ENCODE measurements at places on chromosomes 5 and 9.

GRCh38 chr5:5409151-5409810 lies 13.2 kb upstream of the ICE1 start:
- peak; percentile 9 for DNase-seq

DNA sequence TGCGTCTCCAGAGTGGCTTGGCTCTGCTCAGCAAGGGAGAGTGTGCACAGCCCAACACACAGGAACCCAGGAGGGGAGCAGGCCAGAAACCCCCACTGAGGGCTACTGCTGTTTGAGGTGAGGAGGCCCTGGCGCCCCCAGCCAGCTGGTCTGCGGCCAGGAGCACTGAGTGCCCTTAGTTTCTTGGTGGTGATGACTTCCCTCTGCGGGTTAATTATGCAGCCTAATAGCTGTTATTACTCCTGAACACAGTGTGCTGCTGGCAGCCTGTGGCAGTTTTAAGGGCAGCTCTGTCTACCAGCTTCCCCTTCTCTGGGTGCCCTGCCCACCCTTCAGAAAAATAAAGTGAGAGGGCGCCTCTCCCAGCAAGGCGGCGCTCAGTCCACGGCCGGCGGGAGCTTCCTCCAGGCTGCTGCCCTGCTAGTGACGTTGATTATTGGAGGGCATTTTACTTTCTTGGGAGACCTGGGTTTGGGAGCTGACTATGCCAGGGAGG lies 19.2 kb downstream of the GADD45G start:
- DNase-seq, result no peak

- no peak for DNase-seq
Measured at GRCh38 chr5:74873525-74874249, 7.5 kb upstream of the FAM169A start.

DNA sequence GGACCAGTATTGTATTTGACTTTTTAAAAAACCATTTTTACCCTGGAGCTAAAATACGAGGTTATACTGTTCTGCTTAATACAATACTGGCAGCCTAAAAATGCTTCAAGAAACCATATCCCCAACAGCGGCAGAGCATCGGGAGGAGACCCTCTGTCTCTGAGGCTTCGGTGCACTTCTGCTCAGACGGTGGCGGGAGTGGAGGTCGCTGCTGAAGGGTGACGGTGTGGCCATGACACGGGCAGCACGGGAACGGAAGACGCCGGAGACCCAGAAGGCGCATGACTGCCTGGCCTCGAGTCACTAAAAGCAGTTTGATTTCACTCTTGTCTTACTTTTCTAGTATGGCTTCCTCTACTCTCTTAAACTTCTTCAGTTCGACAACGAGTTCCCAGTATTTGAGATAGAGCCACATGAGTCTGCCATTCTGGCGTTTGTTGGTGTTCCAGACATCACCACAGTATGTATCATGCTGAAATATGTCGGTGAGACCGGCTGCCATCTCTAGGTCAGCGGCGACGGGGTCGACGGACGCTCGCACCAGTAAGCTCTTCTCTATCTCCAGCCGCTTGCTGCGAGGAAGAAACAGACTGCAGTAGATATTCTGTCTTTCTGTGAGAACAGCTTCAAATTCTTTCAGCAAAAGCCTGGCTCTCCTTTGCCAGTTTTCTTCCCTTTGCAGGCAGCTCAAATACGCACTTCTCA lies 12.8 kb downstream of the CCDC127 start:
- no peak for DNase-seq

GRCh38 chr9:127567730-127568617 lies 44.1 kb upstream of the STXBP1 start:
- peak; percentile 31 for DNase-seq

DNA sequence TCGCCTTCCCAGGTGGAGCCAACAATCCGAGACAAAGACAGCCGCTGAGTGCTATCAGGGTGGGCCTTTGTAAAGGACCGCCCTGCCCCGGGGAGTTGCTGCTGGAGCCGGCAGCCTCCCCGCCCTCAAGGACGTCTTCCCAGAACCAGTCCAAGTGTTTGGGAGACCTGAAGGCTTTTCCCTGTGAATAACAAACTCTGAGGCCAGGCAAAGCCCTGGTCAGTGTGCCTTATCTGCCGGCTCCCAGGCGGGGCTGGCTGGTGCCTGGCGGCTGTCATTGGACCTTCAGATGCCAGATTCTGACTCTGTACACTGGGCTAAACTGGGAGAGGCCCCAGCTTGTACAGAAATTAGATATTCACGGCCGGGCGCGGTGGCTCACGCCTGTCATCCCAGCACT lies 2.1 kb downstream of the SLC9A3 start:
- no peak for DNase-seq

DNA sequence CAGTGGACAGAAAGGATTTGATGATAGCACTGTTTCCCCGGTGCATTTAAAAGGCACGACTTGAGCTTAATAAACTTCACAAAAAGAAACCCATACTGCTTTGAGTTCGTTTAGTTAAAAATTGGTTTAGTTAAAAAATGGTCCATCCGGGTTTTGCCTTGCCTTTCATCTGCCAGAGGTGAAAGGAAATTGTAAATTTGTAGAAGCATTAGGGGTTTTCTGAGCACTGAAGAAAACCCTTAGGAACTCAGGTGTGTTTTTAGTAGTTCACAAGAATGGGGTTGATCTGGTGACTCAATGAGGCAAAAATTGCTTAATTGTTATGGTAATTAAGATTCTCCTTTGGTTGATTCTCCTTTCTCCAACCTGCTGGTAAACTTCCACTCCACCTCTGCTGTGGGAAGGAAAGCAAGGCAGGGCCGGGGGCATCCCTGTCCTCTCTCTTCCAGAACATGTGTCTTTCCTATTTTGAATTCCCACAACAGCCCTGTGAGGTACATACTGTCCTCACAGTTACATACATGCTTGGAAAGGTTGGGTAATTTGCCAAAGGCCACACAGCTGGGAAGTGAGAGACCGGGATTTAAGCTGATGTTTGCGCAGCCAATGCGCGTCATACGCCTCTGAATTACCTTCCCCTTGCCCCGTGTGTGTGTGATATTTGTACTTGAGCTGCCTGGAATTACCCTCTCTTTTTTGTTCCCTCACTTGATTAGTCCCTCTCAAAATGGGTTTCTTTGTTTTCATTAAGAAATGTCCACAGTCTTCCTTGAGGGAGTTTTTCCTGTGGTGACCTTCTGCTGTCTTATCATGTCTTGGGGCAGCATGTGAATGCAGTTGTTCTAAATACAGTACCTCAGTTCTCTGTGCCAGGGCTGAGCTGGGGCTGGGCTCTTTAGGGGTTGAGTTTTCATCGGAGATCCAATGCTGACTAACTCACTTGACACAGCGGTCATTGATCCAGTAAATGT lies 94.4 kb downstream of the ARHGAP26 start:
- no peak for DNase-seq

DNA sequence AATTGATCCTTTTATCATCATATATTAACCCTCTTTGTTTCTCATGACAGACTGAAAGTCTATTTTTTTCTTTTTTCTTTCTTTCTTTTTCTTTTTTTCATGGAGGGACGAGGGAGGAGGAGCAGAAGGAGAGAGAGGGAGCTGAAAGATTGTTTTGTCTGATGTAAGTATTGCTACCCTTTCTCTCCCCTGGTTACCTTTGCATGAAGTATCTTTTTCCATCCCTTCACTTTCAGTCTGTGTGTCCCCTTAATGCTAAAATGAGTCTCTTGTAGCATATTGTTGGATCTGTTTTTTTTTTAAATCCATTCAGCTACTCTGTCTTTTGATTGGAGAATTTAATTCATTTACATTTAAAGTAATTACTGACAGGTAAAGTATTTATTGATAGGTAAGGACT lies 27.5 kb upstream of the SERINC5 start:
- DNase-seq, result no peak

GRCh38 chr5:149794041-149794440 lies 63.9 kb downstream of the PPARGC1B start:
- no peak for DNase-seq

DNA sequence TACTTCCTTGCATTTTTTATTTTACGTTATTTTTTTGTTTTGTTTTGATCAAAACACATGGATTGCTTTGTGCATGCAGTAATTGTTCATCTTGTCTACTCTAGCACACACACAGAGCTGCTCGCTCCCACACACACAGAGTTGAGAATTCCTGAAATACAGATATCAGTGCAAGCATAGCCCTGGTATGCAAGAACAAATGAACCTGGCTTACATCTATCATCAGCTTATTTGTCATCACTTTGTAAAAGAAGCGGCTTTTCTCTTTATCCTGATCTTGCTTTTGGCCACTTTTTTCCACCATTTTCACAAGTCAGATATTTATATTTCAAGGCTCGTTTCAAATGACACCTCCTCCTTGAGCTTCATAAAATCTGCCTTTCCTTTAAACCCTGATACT lies 1435.7 kb downstream of the MAT2B start:
- DNase-seq, result no peak

DNA sequence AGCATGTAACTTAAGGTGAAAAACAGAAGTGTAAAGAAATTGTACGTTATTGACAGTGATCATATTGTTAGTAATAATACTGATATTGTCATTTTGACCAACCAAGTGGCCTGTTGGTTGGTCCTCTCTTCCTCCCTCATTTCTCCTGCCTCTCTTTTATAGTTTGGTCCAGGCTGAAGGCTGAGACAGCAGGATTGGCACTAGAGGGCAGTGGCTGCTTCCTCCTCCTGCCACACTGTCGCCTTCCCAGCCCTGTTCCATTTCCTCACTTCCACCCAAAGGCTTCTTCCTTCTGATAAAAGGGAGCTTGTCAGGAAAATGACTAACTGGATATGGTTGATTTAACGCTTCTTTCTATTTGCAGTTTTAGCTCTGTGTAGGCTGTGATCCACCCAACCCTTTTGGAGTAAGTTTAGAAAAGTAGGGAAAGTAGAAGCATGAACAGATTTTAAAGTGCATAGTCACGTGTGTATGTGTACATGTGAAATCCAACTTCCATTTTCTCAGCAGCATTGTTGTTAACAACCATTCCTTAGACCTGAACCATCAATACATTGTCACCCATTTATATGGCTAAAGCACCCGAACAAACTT lies 35.6 kb downstream of the PTCD2 start:
- no peak for DNase-seq

DNA sequence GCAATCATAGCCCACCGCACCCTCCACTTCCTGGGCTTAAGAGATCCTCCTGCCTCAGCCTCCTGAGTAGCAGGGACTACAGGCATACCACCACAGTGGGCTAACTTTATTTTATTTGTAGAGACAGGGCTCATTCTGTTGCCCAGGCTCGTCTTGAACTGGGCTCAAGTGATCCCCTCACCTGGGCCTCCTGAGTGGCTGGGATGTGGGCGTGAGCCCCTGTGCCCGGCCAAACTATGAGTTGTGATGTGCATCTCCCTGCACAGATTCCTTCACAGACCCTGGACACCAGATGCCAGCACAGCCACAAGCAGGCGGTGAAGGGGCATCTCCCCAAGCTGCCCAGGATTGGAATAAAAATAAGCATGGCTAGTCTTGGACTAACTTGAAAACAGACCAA lies 244.9 kb upstream of the IRX1 start:
- DNase-seq, result no peak

GRCh38 chr9:38432922-38433510 lies 8.8 kb upstream of the IGFBPL1 start:
- DNase-seq, result peak; percentile 52

GRCh38 chr9:103988821-103989220 lies 105.3 kb upstream of the SMC2 start:
- no peak for DNase-seq

GRCh38 chr5:159978358-159978757 lies 30.6 kb upstream of the TTC1 start:
- no peak for DNase-seq

DNA sequence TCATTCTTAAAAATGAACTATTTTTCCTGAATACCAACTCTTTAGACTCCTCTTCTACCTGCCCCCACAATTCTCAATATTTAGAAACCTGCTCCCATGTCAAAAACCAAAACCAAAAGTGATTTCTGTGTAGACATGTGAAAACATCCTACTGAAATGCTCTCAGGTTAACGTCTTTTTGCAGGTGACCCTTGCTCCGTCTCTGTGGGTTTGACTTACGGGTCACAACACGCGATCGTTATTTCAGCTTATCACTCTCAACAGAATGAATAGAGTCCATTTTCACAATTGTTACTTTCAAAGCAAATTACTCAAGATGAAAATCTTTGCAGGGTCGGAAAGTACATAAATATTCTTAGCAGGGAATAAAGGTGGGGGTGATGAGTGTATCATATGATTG lies 456.3 kb upstream of the SGCD start:
- DNase-seq, result no peak

DNA sequence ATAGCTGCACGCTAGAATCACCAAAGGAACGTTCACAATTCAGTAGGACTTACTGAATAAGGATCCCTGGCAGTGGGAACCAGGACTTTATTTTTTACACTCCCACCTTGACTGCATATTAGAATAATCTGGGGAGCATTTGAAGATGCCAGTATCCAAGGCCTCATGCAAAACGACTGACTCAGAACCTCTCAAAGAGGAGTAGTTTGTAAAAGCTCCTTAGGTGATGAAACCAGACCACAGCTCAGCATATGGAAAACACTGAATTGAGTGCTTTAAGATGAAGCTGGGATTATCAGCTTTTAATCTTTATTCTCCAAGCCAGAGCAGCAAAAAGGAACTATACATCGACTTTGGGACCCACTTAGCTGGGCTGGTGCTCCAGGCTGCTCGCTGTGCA lies 288.3 kb downstream of the MLLT3 start:
- no peak for DNase-seq

- peak; percentile 75 for DNase-seq
Measured at GRCh38 chr5:150766251-150766650, 7.4 kb upstream of the DCTN4 start.

- DNase-seq, result no peak
Measured at GRCh38 chr9:114278356-114278755, 44.5 kb upstream of the ORM1 start.

GRCh38 chr5:34790069-34790468 lies 48.9 kb upstream of the TTC23L start:
- DNase-seq, result no peak

GRCh38 chr9:71131145-71131544 lies 9.7 kb upstream of the TRPM3 start:
- DNase-seq, result no peak

DNA sequence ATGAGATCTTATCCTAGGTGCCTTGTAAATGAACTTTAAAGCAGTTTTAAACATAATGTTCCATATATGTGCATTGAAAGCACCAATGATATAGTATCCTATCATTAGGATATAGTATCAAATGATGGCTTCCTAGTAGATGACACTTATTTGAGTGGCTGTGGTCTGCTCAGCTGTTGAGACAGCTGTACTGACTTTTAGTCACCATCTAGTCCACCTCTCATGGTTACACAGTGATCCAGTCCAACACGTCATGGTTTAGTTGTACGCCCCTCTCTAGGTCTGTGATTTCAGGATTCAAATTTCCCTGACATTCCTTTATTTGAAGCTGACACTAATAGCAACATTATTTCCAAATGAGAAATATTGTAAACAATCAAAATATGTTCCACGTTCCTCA lies 127.3 kb upstream of the TUT7 start:
- no peak for DNase-seq

DNA sequence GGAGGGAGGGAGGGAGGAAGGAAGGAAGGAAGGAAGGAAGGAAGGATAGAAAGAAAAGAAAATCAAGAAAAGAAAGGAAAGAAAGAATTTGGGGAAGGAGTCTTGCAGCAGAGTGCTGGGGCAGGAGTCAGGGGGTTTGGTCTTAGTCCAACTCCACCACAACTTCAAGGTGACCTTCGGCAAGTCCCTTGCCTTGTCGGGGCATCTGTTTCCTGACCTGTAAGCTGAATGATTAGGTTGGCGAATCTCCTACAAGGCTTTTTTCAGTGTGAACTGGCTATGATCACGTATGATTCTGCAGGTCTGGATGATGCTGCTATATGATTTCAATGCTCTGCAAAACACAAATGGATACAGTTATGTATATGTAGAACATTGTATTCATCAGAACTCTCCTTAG lies 20.1 kb downstream of the SMIM23 start:
- DNase-seq, result no peak

Measured in hematopoietic multipotent progenitor cell treated with erythropoietin and hydrocortisone succinate and interleukin-3 and kit ligand, for 8 days (in vitro differentiated cells).